ENCODE measurements at places on chromosomes 7 and 10.

DNA sequence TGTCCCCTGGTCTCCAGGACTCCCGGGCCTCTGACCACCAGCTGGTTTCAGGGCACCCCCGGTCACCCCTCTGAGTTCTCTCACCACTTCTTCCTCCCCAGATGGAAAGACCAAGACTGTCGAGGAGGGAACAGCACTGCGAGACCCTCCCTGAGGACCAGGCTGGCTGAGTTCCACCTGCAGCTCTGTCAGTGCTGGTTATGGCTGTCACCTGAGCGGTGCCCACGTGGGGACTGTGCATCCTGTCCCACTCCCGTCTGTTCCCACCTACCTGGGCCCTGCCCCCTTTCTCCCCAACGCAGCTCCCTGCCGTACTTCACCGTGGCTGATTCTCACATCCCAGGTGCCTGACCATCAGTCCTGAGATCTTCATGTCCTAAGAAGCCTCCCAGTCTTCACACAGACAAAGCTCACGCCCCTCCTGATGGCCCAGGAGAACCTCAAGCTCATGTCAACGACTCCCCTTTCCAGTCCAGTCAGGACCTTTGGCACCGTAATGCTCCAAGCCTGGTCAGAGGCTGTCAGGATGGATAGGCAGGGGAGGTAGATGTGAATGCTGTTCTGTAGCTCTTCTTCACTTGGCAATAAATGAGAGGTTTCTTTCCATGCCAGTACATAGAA, 159.7 kb downstream of the USP6NL start:
- DNase-seq = no peak

DNA sequence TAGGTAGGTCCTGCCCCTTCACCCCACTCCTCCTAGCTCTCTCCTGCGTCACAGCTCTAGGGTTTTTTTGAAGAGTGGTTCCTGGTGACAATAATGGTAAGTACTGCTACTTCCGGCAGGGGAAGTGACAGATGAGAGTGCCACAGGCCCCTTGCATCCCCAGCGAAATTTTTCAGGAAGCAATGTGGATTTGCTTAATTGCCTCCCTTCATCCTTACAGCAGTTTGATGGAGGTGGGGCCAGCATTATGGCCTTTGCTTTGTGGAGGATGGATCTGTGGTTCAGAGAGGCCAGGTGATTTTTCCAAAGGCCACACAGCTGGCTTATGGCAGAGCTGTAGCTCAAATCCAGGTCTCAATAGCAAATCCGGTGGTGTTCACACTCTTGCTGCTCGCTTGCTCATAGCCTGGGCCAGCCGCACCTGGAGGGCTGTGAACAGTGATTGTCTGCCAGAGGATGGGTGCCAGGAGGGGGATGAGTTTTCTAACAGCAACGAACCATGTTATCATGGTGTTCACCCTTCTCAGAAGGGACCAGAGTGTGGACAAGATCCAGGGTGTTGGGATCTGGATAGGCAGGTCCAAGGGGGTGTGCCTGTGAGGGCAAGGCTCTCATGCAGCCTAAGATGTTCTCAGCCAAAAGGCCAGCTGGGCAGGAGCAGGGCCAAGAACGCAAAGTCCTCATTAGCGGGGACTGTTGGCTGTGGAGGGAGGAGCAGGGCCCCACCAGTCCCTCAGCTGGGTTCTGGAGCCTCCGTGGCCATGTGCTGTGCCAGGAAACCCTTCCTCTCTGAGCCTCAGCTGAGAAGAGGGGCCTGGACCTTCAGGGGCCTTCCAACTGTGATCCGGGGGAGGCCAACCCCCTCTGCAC, 89.0 kb downstream of the EMX2 start:
- no peak for DNase-seq

DNA sequence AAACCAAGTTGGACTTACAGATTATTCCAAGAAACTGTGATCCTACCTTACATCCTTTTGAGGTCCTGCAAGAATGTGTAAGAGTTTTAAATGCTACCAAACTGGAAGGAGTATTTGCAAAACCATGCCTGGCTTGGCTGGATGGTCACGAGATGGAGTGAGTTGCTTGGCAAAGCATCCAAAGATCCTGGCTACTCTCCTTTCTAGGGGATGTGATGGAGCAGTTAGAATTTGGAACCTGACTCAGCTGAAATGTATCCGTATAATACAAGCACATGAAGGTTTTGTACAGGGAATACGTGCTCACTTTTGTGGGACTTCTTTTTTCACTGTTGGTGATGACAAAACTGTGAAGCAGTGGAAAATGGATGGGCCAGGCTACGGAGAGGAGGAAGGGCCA, 13.3 kb upstream of the SYPL1 start:
- no peak for DNase-seq

DNA sequence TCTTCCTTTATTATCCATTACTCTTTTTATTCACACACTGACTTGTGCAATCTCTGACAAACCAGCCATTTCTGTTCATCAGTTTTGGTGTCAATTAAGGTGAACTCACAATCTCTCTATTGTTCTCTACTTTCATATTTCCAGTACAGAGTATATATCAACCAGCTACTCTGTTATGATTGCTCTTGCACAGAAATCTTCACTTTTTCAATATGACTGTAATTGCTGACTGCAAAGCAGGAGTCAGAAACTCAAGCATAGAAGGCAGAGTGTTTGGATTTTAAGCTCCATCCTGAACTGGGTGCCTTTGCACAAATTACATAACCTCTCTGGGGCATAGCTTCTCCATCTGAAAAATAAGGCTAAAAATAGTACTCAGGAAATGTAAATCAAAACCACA, 1042.0 kb downstream of the GRM8 start:
- DNase-seq = no peak

DNA sequence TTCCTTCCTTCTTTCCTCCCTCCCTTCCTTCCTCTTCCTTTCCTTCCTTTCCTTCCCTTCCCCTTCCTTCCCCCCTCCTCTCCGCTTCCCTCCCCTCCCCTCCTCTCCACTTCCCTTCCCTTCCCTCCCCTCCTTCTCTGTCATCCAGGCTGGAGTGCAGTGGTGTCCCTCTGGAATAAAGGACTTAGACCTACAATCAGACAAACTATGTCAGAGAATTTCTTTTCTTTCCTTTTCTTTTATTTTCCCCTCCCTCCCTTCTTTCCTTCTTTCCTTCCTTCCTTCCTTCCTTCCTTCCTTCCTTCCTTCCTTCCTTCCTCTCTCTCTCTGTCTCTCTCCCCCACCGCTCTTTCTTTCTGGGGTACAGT, 242.2 kb downstream of the GATA3 start:
- DNase-seq = no peak

DNA sequence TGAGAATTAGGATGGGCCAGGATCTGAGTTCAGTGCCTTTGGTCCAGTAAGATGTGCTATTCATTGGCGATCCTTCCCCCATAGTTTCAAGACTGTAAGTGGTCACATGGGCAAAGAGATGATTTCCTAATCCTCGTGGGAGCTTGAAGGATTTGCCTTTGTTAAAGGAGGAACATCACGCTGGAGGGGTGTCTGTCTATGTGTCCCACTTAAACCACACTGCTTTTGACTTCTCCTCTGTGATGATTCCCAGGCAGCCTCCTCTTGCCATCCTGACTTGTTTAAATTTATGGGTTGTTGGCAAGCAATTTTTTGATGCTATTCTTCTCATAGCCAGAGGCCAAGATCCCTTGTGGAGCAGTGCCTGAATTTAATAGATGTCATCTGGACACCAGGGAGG, 154.0 kb downstream of the TCF7L2 start:
- no peak for DNase-seq

DNA sequence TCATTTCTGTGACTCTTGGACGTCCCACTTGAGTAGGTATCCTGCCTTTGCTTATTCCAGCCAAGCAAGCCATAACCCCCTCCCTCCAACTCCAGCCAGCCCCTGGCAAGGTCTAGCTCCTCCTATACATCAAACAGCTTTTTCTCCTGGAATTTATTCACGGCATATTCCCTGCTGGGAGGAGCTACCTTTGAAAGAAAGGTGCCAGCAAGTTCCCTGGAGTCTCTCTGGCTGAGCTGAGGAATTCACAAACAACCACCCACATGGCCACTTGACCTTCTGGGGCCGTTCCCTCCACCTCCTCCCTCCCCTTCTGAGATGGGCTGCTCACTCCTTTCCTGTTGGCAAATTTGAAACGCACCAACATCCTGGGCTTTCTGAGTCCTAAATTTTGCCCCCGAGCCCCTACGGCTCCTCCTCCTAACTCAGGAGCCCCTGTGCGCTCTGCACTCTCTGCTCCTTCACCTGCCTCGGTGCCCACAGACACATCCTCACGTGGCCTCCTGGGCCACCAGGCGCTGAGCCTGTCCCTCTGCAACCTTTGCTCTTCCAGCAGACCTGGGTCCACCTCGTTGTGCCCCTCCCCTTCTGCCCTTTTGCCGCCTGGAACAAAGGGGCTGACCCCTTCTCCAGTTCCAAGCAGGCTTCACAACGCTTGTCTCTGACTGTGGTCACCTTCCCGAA, 48.0 kb downstream of the HSPA12A start:
- no peak for DNase-seq

DNA sequence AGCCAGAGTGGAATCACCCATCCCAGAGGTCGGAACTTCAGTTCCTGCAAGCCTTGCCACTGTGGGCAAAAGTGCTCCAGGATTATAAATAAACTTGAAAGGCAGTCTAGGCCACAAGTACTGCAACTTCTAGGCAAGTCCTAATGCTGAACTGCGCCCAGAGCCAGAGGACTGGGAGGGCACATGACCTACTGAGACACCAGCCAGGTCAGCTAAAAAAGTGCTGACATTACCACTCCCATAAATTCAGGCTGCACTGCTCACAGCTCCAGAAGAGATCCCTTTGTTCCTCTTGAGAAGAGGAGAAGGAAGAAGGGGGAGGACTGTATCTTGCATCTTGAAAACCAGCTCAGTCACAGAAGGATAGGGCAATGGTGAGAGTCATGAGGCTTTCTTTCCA, 1084.1 kb upstream of the PHF14 start:
- DNase-seq = no peak

DNA sequence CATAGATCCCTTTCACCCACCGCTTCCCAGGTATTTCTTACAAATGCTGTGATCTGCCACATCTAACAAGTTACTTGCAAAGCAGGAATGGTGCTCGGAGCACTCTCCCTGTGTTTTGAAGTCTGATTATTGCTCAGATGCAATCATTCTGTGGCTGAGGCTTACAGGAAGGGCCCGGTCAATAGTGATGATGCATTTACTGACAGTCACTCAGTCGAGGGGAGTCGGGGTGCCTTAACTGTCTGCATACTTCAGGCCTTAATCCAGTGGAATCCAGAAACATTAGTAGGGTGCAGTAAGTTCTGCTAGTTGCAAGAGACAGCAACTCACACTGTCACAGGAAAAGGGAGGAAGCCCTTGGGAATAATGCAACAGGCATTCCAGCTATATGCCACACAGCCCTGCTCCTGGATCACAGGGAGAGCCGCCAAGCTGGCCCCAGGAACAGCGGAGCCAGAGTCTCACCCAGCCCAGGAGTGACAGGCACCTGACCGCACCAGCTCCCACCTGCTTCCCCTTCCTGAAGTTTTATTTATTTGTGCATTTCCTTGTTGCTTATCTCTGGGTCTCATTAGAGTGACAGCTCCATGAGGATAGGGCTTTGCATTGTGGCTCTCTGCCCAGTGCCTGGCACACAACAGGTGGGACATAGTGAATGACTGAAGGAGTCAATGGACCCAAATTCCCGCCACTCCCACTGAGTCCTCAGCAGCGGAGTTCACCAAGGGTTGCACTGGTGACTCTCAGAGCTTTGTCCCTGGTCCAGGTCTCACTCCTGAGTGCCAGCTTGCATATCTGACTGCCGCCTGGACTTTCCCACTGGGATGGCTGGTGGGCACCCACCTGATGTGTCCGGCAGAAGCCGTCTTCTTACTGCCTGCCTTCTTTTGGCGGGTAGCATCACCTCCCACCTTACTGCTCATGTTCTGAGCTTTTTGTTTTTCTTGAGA, 212.5 kb upstream of the SH2B2 start:
- DNase-seq = no peak

GRCh38 chr10:10054466-10054865, 963.2 kb upstream of the CELF2 start:
- DNase-seq = no peak

DNA sequence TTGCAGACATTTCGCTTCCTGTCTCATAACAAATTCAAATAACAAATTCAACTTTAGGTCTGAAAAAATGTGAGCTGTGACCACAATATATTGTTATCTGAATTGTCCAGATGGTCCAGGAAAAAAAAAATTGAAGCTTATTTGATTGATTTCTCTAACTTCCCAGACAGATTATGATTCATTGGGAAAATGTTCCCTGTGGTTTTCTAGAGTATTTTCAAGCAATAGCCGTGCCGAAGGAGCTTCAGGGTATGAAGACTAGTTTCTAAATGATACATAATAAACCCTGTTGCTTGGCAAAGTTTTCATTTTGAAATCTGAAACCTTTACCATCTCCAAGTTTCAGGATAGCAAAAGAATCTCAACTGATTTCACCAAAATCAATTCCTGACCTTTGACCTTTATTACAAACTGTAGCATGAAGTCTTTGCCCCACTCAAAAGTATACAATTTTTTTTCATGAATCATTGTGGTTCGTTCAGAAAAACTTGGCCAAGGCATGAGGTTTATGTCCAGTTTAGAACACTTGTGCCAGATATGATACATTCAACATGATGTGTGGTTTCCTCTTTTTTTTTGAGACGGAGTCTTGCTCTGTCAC, 109.9 kb downstream of the JCAD start:
- no peak for DNase-seq

DNA sequence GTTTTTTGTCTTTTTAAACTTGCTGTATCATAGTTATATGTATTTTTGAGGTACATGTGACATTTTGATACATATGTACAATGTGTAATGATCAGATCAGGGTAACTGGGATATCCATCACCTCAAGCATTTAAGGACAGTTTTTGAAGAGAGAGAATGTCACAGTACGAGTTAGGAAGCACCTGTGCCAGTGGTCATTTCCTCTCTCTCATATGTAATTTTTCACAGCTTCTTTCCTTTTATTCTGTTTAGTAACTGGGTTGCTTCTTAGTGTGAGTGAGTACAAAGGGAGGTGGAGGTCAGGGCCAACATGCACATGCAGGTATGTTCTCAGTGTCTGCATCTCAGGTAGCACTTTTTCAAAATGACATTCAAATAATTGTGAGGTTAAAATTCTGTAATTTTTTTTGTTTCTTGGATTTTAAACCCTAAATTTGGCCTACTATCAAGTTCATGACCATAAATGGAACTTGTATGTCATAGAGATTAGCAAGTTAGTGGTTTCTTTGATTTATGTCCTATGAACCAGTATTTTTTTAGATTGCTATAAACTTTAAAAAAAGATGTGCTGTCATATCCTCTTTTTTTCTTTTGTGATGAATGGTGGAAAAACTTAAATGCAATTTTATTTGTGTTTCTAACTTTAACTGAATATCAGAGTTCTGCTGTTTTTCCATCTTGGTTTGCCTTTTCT, 42.7 kb downstream of the SNX10 start:
- no peak for DNase-seq

Data from T-helper 22 cell (primary cell).